ENCODE measurements at places on chromosomes 3 and 15.

- peak; percentile 66 for DNase-seq
These were observed 21.7 kb downstream of the LRRK1 start for GRCh38 chr15:100940767-100941379.

DNA sequence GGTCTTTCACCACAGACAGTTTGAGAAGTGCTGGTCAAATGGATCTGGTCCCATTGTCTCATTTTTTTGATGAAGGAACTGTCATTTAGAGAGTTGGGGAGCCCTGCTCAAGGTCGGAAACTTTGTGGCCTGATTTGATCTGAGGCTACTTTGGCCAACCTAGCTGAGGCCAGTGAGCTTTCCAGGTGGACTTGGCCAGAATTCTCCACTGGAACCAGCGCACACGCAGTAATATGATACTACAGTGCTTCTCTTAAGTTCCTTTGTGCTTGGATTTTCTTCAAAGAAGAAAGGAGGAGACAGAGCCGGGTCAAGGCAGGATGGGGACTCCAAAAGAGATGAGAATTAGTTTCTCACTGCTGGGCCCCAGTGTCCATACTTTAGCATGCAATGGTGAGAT lies 50.5 kb downstream of the CCNB2 start:
- no peak for DNase-seq

DNA sequence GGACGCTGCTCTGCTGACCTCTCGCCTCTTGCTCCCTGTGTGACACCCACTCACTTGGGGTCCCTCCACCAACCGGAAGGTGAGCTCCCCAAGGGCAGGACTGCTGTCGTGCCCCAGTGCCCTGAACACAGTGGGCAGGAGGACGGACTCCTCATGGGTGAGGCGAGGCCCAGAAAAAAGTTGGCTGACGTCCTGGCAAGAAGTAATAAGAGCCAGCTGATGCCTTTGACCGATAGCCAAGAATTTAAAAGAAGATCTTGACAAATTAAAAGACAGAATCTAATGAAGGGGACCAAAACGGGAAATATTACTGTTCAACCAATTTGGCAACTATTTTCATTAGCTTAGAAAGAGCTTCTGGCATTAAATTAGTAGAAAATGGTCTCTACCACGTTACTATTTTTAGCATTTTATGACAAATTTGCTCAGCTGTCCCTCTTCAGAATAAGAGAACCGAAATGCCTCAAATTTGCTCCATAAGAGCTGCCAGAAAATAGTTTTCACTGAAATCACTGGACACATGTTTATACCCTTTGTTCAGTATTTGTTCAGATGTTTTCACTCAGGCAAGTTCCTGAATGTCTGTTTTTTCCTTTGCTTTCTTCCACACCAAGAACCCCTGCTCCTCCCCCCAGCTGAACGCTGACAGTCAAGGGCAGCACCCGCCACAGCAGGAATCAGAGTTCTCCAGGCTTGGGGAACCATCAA lies 60.5 kb downstream of the XXYLT1 start:
- no peak for DNase-seq

- DNase-seq = no peak
These were observed 487.2 kb upstream of the FRG2C start for GRCh38 chr3:75176937-75177336.

- DNase-seq = no peak
These were observed 485.0 kb upstream of the ATP11B start for GRCh38 chr3:182308328-182308727.

All from SIG-M5 (cell line).